ENCODE measurements at places on chromosomes 4 and X. TPM values are rescaled to one million over a fixed set of nuclear protein-coding genes. Genes with fewer than 3 reads are reported as not detected.

DNA sequence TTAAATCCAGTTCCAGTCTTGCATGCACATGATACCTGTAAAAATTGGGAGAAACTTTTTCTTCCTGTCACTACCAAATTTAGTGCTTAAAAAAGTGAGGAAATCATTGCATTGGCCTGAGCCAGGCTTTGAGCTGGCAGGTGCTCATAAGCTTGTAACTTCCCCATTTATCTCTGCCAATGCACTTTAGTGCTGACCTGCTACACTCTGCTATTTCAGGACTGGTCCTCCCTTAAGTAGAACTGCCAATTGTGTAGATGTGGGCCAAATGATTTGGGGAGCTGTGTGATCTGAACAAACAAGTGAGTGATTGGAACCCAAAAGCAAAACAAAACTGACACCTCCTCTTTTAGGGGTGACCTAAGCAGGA, 51.8 kb downstream of the ZNF827 start:
- no peak for DNase-seq

DNA sequence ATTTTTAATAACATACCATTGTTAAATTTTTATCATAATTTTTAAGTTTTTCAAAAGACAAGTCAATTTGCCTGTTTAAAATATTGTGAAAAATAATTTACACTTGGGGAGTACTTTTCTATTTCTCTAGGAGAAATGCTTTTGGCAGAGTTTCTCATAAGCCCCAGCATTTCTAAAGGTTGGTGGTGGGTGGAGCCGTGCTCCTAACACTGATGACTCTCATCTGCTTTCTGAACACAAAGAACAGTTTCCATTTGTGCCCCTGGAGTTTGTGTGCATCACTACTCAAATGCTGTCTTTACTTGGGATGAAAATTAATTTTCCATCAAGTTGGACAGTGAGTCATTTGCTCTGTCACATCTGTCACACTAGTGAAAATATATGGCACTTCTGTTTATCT, 57.6 kb downstream of the TNIP2 start:
- no peak for DNase-seq

DNA sequence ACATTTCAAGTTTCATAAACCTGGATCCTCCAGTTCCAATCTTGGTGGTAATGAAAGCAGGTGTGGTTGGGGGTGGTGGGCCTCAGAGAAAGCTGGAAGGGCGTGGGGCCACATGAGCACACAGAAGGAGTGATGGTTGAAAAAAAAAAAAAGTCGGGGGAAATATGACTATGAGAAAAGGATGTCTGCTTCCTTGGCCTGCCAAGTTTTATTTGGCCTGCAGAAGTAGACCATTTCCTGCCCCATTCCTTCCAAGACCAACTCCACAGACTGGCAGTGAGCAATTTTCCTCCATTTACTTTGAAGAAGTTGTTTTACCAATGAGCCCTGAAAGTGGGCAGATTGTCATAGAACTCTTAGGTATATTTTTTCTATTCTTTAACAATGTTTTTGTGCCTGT, 43.3 kb downstream of the LNX1 start:
- DNase-seq, result peak; percentile 46

DNA sequence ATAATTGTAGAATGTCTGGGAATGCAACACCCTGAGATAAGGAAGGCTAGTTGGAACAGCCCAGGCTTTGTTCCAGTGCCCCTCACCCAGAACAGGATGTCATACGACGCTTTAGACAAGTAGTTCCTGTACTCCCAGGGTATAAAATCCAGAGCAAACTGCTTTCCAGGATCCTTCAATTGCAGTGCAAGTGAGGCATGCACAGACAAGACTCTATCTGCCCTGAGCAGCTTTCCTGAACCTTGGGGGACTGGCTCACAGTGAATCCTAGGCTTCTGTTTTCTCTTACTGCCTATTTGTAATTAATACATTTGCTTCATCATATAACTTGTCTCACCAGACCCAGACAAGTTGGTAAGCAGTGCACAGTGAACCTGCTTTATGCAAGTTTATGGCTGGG, 48.4 kb upstream of the IL9R start:
- no peak for DNase-seq

DNA sequence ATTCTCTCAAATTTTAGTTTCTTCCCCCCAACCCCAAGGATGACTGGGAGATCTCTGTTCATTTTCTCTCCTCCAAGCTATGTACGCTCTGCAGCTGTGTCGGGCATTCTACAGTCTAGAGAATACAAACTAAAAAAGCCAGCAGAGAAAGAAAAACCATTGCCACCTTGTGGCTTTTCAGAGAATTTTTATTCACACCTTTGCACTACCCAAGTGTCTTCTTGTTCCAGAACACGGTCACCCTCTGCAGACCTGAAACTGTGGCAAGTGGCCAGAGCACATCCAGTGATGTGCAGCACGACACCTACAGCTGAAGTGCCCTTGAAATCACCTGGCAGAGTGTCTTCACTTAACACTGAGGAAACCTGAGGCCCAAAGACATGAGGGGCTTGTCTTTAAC, 68.6 kb downstream of the CHST7 start:
- no peak for DNase-seq

- DNase-seq, result no peak
Measured at GRCh38 chrX:132433551-132433950, 55.3 kb downstream of the MBNL3 start.

PLP1 gene
- total RNA-seq, result 5.2 TPM
